ENCODE measurements at places on chromosomes 12 and 14.
A peak's percentile ranks its signal among the peaks of the same experiment; 100 is the strongest.

DNA sequence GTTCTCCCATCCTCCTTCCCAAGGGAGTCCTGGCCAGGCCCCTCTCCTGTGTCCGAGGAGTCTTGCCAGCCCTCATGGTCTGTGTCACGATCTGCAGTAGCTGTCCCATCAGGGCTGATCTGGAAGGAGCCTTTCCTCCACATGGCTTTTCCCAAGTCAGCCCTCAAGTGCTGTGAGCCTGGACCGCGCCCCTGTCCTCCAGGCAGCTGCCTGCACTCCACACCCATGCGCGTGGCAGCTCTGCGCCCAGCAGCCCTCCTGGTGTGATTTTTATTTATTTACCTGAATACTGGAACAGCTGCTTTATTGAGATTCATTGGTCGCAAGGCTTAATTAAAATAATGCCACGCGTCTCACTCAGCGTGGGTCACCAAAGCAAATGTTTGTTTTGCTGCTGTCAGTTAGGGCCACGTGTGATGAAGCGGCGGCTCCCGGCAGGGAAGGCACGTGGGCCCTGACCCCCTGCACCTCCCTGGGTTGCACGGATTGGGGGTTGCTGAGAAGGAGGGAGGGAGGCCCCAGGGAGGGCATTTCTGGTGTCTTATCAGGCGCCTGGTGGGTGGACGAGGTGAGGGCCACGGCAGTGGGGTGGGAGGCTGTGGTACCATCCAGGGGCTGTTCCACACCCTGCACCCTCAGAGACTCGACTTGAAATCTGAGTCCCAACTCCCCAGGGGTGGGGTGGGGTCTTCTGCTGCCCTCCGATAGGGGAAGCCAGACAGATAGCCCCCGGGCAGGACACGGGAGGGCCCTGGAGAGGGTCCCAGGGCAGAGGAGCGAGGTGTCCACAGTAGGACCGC is 206.3 kb upstream of the C14orf180 start:
- no peak for DNase-seq

GRCh38 chr12:76636121-76636692 is 76.6 kb upstream of the OSBPL8 start:
- peak; percentile 74 for DNase-seq

DNA sequence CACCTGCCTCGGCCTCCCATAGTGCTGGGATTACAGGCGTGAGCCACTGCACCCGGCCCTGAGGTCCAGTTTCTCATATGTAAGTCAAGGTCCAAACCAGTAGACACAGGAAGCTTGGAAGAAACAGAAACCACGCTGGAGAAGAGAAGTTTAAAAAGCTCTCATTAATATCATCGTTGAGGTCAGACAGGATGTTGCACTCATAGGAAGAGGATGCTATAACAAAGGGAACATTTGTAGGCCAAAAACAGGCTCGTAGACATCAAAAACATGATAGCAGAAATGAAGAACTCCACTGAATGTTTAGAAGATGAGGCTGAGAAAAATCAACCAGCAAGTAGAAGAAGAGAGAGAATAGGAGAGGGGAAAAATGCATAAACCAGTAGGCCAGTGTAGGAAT is 46.8 kb downstream of the ACACB start:
- DNase-seq = no peak

- no peak for DNase-seq
These were observed 286.3 kb upstream of the SEL1L start for GRCh38 chr14:81819910-81820309.

DNA sequence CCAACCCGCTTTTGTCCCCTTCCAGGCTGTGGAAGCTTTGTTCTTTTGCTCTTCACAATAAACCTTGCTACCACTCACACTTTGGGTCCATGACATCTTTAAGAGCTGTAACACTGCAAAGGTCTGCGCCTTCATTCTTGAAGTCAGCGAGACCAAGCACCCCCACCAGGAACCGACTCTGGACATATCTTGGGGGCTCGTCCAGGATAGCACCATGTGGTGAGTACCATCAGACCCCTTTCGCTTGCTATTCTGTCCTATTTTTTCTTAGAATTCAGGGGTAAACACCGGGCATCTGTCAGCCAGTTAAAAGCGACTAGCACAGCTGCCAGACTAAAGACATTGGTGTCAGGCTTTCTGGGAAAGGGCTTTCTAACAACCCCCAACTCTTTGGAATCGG is 137.6 kb upstream of the PPFIA2 start:
- DNase-seq = no peak

- no peak for DNase-seq
These were observed 65.8 kb upstream of the METAP2 start for GRCh38 chr12:95408201-95408600.

DNA sequence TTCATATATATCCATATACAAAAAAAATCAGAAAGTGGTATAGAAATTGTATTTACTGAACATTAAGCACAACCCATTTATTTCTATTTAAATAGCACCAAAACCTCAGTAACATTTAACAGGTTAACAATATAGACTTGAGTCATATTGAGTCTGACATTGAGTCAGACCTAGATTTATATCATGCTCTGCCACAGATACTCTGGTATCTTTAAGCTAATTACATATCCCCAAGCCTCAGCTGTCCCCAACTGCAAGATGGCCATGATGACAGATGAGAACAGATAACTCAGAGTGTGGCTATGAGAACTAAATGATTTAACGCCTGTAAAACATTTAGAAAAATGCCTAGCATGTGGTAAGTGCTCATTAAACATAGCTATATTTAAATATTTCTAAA is 40.3 kb downstream of the IFNG start:
- DNase-seq = no peak

- DNase-seq = no peak
These were observed 593.0 kb upstream of the ATP2B1 start for GRCh38 chr12:90301561-90302133.

- no peak for DNase-seq
These were observed 221.7 kb upstream of the NAV3 start for GRCh38 chr12:77609016-77609415.

DNA sequence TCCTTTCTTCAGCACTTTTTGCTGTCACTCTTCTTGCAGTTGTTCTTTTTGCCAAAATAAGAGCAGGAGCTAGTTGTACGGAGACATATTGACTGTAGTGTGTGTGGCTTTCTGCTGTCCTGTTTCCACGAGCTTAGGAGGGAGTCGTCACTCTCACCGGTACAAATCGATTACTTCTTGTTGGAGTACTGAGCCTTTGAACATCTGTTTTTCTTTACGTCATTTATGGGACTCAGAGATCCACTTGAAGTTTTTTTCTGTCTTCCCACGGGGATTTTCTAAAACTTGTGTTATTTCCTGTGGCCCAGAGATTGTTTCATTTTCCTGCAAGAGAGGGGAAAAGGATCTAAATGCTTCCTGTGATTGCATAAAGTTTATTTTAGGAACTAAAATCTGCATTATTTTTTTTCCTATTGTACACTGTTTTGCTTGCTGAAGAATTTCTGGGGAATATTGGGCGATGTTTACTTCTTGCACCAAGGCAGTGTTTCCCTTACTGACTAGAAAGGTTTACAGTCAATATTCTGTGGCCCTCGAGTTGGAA is 199.8 kb upstream of the ARHGAP5 start:
- DNase-seq = no peak

DNA sequence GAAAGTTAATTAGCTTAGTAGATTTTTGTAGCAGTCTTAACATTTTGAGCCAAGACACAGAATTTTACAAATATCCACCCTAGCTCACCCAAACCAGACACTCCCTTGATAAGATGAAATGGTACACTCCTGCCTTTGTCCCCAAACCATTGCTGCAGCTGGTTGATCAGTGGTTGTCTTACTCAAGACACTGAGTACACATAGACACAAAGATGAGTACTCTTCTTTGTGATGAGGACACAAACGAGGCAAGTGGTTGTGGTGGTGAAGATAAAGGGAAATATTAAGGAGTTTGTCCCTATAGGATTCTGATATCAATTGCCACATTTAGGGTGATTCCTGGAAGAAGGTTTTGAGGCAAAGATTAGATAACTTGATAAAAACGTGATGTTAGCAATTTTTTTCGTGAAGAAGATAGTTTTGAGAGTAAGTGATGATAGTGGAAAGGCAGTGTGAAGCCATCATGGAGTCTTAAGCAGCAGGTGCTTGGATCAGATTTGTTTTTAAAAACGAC is 21.4 kb upstream of the ATP2B1 start:
- no peak for DNase-seq

Measured in Daoy (cell line).